ENCODE measurements at places on chromosomes 7 and 10. TPM values are rescaled to one million over a fixed set of nuclear protein-coding genes. Genes with fewer than 3 reads are reported as not detected.

The GNAT3 gene
- total RNA-seq: not detected

The C10orf67 gene
- total RNA-seq: 1.6 TPM

The FAM25A gene
- total RNA-seq: not detected

The PPP1R9A gene
- total RNA-seq: 30.6 TPM

The HELLS gene
- total RNA-seq: 3.3 TPM

The CDC14C gene
- total RNA-seq: not detected

DNA sequence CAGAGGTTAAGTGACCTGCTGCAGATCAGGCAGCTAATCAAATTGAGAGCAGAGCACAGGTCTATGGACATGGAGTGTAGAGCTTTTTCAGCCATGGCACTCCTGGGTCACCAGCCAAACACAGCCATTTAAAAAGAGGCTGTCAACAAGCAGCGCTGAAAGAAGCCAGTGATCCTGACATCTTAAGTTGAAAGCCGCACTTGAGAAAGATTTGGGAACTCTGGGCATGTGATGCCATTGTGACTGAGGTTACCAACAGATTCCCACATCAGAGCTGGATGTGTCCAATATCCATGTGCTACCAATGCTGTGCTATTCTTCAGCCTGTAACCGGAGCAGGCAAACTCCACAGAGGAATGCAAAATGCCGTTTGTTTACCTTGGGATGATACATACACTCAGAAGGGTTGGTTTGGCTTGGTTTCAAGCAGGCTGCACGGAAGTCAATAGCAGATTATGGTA lies 56.2 kb upstream of the ABLIM1 start:
- DNase-seq: no peak

GRCh38 chr7:90920336-90920735 lies 324.2 kb downstream of the CDK14 start:
- no peak for DNase-seq

- no peak for DNase-seq
Measured at GRCh38 chr10:101157756-101158458, 26.8 kb downstream of the TLX1 start.

DNA sequence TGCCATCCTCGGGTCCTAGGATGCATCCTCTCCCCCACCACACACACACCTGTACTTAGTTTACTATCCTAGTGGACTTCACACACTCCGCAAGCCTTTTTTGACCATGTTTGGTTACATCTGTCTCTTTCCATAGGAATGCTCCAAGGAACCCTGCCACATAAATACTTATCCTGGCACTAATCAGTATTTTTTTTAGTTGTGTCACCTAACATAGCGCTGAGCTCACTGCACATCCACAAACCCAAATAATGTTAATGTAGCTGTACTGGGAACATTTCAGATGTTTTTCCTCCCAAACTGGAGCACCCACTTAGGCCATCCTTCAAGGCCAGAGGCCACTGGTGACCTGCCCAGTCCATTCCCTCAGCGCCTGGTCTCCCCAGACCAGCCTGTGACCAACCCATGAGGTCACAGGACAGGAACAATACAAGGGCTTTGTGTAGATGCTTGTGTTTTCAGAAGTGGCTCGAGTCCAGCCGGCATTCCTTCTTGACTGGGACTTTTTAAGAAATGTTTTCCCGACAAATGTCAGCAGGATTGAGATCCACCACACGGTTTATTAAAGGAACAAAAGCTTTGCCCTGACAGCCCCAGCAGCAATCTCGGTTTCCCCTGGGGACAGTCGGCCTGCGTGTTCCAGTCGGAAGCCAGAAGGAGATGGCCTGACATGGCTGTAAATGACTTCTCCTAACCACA lies 181.4 kb downstream of the JCAD start:
- no peak for DNase-seq

GRCh38 chr10:17026686-17027485 lies 102.7 kb downstream of the CUBN start:
- DNase-seq: no peak
